ENCODE measurements at places on chromosomes 13 and 19.

DNA sequence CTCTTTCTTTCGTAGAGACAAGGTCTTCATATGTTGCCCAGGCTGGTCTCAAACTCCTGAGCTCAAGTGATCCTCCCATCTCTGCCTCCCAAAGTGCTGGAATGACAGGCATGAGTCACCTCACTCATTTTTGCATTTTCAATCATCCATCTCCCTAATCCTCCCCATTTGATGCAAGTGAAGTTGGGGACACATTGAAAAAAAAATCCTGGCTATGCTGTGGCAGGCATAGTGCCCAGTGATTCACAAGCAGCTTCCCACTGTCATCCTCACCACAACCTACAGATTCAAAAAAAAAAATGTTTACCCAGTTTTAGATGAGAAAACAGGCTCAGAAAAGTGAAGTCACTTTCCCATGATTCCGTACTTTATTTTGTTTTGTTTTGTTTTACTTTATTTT, 44.7 kb upstream of the USP29 start:
- no peak for DNase-seq

- DNase-seq: peak; percentile 58
Measured at GRCh38 chr13:49023431-49023830, 47.7 kb downstream of the FNDC3A start.

- DNase-seq: no peak
Measured at GRCh38 chr13:93903909-93904308, 575.6 kb downstream of the DCT start.

DNA sequence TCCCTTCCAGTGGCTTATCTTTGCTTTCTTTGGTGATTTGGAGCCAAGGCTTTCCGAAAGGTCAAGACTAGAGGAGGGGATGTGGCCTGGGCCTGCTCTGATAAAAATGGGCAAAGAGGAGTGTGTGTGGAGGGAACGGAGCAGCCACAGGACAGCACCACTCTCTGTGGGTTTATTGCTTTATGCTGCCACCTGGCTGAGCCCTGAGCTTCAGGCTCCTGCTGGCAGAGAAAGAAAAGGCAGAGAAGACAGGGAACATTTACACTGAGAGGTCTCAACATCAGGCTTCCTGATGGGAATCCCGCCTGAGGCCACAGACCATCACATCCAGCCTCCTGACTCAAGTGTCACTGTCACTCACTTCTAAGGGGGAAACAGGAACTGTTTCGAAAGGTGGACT, 9.2 kb upstream of the GSX1 start:
- peak; percentile 13 for DNase-seq

- DNase-seq: peak; percentile 89
Measured at GRCh38 chr19:2096034-2096479, at the start of gene MOB3A. TSS of gene MOB3A (minus strand) at chr19:2096326. CDS start at chr19:2078560, 17,766 bp downstream.

- peak; percentile 5 for DNase-seq
Measured at GRCh38 chr13:39410096-39410901, 192.7 kb downstream of the LHFPL6 start.
